Ammon's horn (tissue), 1 donor: ENCODE measurements at places on chromosomes 5 and 9.

DNA sequence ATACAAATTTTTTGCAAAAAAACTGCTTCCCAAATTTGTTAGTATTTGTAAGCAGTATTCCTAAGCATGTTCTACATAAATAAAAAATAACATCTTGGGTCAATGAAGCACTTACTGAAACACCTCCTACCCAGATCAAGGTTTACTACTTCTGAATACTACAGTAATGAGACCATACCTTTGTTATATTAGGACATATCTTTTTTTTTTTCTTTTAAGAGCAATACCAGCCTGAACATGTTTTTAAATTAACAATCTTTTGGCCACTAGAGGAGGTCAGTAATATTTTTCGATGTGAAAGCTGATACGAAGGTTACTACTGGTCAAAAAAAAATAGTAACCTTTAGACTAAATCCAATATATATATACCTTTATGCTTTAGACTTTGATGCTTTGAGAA is 72.7 kb downstream of the CERT1 start:
- no peak for DNase-seq

DNA sequence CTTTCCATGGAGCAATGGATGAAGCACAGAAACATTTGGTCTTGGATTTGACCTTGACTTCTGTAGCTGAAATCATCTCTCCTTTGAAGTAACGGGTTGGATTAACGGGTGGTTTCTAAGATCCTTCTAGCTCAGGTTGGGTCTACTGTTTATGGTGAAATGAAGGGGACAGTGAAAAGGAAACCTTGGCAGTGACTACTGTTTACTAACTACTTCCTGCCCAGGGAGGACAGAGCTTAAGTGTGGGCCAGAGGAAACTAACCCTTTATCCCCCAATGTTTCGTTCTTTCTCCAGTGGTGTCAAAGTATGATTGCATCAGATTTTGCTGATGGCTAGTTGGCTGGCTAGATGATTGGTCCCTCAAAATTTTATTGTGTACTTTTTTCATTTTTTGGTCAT is 22.2 kb downstream of the SKP2 start:
- no peak for DNase-seq

GRCh38 chr9:108083796-108084352 is 594.3 kb upstream of the KLF4 start:
- peak; percentile 57 for DNase-seq

DNA sequence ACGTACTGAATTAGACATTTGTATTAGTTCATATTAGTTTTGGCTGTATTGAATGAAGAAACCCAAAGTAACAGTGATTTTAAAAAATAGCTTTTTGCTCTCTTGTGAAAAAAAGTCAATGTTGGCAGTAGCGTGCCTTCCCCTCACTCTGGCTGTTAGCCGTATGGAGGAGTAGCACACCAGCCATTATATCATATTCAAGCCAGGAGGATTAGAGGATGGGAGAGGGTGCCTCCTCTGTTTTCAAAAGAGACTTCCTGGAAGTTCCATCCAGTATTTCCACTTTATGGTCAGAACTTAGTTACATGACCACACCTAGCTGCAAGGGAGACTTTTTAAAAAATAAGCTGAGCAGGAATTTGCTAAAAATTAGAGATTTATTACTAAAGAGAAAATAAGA is 41.2 kb downstream of the GPR21 start:
- DNase-seq: no peak

DNA sequence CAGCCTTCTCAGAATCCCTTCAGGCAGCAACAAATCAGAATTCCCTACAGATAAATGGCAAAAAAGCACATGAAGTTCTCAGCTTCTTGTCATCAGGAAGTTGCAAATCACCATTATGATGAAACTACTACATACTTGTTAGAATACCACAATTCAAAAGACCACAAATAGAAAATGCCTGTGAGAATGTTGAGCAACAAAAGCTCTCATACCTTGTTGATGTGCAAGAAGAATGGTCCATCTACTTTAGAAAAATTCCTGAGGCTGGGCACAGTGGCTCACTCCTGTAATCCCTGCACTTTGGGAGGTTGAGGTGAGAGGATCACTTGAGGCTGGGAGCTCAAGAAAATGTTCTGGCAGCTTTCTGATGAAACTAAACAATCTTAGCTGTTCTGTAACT is 278.1 kb downstream of the ICE1 start:
- DNase-seq: no peak

GRCh38 chr5:133480866-133481265 is 131.5 kb downstream of the FSTL4 start:
- DNase-seq: no peak

- DNase-seq: no peak
These were observed 30.8 kb upstream of the REEP2 start for GRCh38 chr5:138408023-138408422.

DNA sequence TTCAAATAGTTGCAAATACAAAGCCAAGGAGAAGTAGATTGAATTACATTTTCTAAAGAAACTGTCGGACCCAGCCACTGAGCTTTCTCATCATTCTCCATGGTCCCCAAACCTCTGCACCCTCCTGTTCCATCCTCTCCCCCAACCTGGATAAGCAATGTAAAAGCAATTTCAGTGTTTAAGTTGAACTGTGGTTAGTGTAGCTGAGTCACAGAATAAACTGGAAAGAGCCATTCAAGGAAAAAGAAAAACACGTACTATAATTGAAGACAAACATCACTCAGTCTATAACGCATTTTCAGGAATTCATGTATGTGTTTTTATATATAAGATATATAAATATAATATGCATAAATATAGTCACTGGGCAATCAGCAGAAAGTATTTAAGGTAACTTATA is 54.1 kb upstream of the TMEM161B start:
- no peak for DNase-seq

DNA sequence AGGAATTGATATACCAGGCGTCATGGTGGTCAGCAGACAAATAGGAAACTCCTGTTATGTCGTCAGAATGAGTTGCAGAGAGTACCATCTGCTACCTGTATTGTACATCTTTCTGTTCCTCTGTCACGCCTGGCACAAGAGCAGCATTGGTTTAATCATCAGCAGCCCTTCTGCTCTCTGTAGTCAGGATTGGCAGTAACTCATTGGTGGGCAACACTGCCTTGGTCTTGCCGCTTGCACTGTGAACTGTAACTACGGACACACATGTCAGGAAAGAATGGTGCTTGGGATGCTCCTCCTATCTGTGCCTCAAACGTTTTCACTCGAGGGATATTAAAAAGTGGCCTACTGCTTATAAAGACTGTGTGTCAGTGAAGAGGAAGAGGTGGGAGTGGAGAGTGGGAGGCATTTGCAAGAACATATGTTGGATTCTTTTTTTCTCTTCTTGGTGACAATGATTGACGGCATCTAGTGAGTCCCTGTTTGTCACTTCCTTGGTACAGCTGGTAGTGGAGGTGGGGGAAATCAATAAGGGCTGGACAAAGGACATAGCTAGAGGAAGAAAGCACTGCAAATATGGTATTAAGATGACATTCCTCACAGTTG is 76.6 kb downstream of the F2RL2 start:
- DNase-seq: peak; percentile 55

- no peak for DNase-seq
These were observed 24.4 kb downstream of the ARHGAP26 start for GRCh38 chr5:142794537-142794936.

DNA sequence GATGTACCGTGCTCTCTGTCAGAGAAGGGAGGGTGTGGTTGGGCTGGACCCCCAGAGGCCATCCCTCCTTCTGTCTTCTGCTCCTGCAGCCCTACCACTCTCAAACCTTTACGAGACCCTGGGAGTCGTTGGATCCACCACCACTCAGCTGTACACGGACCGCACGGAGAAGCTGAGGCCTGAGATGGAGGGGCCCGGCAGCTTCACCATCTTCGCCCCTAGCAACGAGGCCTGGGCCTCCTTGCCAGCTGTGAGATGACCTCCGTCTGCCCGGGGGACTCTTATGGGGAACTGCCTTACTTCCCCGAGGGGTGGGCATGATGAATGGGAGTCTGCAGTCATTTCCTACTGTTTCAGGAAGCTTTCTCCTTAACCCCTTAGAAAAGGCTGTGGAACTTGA is 17.5 kb downstream of the TGFBI start:
- DNase-seq: no peak
